ENCODE measurements at places on chromosomes 2 and 18.

- no peak for DNase-seq
Observed at GRCh38 chr2:161373942-161374341, 42.2 kb upstream of the TBR1 start.

GRCh38 chr2:223991611-223992010 lies 34.3 kb downstream of the MRPL44 start:
- no peak for DNase-seq

DNA sequence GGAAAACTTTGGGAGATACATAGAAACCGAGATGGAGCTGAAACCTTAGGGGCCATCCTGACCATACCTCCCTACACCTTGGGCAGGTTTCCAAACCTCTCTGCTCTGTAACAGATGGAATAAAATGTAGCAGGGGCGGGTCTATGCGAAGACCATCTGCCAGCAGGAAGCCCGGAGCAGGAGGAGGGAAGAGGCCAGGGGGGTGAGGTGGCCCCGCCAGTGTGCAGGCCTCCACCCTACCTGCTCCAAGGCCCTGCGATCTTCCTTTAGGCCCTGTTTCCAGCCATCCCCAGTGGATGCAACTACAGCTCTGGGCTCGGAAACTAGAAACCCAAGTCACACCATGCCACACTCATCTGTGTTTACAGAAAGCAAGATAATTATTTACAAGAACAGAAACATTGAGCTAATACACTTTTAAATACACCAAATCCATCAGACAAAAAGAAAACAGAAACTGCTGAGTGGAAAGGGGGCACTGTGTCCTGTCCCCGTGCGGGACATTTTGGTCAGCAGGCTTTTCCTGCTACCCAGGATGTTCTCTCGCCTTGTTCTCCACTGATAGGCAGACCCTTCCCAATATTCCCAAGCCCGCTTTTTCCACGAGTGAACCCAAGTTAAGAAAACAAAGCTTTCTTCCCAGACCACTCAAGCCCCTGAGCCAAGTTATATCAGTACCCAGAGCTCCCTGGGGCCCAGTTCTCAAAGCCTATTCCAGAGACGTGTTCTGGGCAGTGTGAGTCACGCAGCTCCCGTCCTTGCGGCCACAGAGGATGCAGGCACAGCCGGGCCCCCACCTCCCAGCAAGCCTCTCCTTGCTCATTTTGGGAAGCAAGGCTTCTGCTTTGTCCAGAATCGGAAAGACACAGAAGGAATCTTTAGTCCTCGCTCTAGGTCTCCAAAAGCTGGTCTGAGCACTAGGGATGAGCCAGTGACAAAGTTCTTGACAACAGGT lies 17.3 kb downstream of the CIB4 start:
- DNase-seq: no peak

DNA sequence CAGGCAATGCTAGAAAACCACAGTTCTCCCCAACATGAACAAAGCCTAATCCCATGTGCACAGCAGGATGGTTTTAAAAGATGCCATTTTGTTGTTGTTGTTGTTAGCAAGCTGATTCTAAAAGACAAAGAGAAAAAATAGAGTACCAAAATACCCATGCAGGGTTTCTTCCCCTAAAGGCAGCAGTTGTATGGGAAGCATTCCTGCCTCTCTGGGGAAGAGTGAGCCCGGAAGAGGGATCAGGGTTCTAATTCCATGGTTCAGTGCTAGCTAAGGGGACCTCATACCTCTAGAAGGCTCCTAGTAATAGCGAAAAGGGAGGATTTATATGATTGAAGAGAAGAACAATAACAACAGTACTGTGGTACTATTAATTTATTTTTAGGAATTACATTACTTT lies 327.6 kb downstream of the DPP10 start:
- DNase-seq: no peak

DNA sequence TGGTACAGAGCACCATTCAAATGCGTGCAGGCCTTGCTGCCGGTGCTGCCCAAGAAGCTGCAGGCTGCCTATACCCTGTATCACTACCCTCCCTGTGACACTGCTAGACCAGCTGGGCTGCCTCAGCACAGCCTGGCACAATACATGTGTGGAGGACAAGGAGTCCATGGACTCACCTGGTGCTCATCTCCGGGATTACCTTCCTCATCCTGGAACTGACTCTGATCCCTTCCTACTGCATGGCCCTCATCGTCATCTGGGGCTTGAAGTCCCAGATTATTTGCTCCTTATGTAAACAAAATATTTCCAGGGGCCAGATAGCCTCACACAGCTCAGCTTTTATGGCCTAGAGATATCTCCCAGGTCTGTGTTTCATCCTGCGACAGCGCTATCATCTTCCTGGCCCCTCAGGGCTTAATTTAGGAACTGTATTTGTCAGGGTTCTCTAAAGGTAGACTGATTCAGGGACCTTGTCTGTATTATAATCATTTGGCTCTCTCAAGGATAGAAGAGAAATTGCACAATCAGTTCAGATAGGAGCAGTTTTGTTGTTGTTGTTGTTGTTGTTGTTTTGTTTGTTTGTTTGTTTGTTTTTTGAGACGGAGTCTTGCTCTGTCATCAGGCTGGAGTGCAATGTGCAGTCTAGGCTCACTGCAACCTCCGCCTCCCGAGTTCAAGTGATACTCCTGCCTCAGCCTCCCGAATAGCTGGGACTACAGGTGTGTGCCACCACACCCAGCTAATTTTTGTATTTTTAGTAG lies 42.9 kb downstream of the WDR75 start:
- no peak for DNase-seq
